GM23248 (cell line): ENCODE measurements at places on chromosomes 2 and 18.

DNA sequence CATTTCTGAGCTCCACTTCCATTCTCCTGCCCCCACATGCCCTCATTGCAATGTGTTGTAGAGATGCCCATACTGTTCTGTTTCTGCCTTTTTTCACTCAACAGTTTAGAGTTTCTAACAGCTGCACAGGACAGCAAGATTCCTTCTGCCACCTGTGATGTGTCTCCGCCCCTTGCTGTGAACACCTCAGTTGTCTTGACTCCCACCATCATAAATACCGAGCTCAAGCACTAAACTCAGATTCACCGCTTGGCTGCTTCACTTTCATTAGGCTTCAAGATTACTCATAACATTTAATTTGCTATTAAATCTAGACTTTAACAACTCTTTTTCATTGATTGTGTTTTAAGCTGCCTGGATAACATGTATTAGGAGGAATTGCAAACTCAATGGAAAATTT lies 141.0 kb downstream of the MAP2 start:
- DNase-seq: no peak

DNA sequence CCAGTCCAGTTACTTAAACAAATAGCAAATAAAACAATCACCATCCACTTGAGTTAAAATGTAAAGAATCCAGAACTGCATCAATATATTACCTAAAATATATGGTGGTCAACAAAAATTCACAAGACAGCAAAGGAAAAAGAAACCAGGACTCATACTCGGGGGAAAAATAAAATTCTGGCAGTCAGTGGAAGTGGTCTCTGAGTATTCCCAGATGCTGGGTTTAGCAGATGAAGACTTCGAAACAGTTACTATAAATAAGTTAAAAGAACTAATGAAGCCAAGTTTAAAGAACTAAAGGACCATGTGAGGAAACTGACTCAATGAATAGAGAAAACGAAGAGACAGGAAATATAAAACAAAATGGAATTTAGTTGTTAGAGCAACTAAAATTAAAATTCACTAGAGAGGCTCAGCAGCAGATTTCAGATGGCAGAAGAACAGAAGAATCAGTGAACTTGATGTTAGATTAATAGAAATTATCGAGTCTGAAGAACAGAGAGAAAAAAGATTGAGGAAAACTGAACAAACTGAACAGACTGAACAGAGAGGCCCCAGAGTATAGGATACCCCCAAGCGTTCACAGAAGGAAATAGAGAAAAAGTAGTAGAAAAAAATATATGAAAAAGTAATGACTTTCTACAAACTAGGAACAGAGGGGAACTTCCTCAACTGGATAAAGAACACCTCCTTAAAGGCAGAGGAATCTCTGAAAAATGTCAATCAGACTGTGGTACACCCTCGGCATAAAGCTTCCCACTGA lies 27.9 kb downstream of the MGAT4A start:
- DNase-seq: no peak

- peak; percentile 35 for DNase-seq
These were observed 47.3 kb downstream of the MAP3K20 start for GRCh38 chr2:173122936-173123335.

DNA sequence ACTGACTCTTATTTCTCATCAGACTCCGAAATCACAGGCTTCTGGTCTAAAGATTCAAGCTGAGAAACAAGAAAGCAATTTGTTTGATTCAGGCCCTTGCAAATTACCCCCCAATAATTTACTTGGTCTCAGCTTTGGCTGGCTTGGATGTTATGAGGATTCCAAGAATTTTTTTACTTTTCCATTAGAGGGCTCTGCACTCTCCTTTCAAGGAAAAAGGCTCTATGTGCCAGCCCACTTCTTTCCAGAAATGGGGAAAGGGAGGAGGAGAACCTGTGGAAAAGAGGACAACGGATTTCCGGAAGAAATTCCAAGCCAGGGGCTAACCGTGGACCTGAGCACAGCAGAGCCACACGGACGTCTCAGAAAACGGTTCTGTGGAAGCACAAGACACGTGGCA lies 44.4 kb downstream of the BCL11A start:
- no peak for DNase-seq

- DNase-seq: no peak
These were observed 70.4 kb upstream of the MGAT4A start for GRCh38 chr2:98801286-98801685.

GRCh38 chr2:3606370-3607201 lies 11.7 kb downstream of the COLEC11 start:
- no peak for DNase-seq

GRCh38 chr2:174662459-174662858 lies 64.9 kb upstream of the WIPF1 start:
- DNase-seq: peak; percentile 93

- peak; percentile 93 for DNase-seq
These were observed 1.1 kb downstream of the EPC2 start for GRCh38 chr2:148645539-148646230.

DNA sequence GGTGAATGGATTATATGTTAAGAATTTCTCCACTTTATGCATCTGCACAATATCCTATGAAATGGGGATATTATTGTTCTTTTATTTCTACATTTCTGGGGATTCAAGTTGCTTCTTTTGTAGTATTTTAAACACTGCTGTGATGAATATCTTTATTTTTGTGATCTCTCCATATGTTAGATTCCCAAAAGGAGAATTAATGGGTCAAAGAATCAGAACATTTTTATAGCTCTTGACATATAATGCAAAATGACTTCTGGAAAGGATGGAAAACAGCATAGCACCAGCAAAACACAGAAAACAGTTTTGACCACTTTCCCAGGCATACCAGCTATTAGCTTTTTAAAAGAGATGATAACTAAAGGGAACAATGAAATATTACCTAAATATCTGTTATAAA lies 135.5 kb downstream of the NCKAP5 start:
- DNase-seq: no peak

GRCh38 chr2:567865-568638 lies 109.2 kb downstream of the TMEM18 start:
- DNase-seq: peak; percentile 83

DNA sequence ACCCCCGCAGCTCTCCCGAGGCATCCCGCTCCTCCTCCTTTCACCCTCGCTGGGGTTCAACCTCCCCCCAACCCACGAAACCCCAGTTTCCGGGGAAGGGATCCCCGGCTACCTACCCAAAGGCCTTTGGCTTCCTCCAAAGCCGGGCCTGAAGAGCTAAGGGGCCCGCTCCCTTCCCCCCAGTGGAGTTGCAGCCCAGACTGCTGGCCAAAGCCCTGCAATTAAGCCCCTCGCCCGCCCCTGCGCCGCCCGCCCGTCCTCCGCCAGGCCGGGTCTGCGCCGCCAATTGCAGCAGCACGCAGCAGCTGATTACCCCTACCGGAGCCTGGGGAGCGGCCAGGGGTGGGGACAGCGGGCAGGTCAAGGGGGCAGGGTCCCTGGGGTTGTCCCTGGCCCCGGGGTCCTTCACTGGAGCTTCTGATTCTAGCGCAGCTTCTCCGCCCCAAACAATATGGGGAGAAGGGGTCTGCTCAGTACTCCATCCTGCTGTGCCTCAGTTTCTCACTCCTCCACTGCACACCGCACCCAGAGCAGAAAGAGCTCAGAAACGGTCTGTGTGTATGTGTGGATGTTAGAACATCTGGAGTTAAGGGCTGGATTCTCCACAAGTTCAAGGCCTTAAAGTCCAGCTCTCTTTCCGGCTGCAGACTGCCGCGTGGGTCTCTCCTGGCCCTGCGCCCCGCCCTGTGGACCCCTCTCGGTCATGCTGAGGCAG lies 16.9 kb downstream of the WNT10A start:
- DNase-seq: no peak

GRCh38 chr18:9910661-9911060 lies 3.2 kb upstream of the VAPA start:
- DNase-seq: no peak

GRCh38 chr2:190575263-190575662 lies 40.7 kb upstream of the NEMP2 start:
- DNase-seq: no peak

- DNase-seq: no peak
These were observed 142.2 kb downstream of the B3GNT2 start for GRCh38 chr2:62338111-62338510.

GRCh38 chr2:107064750-107065149 lies 178.8 kb upstream of the ST6GAL2 start:
- DNase-seq: no peak

GRCh38 chr2:144325086-144325485 lies 194.8 kb downstream of the ZEB2 start:
- no peak for DNase-seq

DNA sequence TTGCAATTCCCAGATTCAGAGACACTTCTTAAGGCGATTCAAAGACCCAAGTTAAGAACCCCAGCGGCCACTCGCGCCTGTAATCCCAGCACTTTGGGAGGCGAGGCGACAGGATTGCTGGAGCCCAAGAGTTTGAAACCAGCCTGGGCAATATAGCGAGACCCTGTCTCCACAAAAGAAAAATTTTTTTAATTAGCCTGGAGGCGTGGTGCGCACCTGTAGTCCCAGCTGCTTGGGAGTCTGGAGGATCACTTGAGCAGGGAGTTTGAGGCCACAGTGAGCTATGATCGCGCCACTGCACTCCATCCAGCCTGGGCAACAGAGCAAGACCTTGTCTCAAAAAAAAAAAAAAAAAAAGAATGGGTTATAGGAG lies 585 bp upstream of the ANAPC1 start:
- no peak for DNase-seq

- DNase-seq: no peak
These were observed 101.3 kb downstream of the LRP2 start for GRCh38 chr2:169260846-169261642.

- no peak for DNase-seq
These were observed 258.0 kb downstream of the CNTNAP5 start for GRCh38 chr2:124283096-124283495.

DNA sequence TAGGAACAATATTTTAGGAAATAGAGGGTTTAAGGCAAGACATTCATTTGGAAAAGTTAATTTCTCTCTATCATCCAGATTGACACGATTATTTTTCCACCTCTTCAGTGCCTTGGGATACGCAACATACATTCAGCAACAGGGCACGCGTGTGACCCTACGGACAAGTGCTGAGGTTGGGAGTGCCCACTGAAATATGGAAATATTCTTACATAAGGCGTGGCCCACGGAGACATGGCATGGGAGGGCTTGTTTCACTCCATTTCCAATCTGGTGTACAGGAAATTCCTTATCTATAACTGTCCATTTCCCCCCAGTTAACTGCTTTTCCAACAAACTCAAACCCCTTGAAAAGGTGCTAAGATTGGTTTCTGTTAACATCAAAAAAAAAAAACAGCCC lies 20.9 kb upstream of the KIDINS220 start:
- no peak for DNase-seq

GRCh38 chr2:7083580-7084509 lies 166.6 kb downstream of the RNF144A start:
- DNase-seq: peak; percentile 54

DNA sequence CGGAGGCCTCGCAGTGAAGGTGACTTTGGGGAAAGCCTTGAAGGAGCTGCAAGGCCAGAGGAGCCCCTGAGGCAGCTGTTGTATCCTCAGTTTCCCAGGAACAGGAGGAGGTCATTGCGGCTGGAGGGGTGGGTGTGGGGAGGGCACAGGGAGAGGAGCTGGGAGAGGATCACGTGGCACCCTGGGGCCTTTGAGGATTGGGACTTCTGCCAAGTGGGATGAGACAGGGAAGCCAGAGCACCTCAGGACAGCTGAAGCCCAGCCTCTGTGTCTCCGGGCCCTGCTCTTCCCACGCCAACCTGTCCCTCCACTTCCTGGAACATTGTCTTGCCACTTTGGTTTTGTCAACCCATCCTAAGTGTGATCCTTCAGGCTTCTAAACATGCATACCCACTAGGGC lies 19.4 kb upstream of the RRM2 start:
- DNase-seq: no peak

DNA sequence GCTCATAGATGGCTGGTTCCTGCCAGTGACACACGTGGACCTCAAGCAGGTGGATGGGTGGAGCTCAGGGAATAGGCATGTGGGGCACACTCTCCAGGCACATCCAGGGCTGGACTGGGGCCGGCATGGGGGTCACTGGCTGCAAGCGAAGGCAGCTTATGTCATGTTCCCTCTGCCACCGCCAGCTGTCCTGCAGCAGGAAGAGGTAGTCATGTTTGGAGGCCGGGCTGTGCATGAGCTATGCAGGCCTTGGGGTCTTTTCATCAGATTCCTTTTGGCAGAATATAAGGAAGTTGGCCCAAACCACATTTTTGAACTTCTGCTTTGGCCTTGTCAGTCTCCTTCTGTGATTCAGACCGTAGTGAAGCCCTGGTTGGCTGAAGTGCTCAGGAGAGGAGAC lies 61.5 kb downstream of the AGAP1 start:
- no peak for DNase-seq

DNA sequence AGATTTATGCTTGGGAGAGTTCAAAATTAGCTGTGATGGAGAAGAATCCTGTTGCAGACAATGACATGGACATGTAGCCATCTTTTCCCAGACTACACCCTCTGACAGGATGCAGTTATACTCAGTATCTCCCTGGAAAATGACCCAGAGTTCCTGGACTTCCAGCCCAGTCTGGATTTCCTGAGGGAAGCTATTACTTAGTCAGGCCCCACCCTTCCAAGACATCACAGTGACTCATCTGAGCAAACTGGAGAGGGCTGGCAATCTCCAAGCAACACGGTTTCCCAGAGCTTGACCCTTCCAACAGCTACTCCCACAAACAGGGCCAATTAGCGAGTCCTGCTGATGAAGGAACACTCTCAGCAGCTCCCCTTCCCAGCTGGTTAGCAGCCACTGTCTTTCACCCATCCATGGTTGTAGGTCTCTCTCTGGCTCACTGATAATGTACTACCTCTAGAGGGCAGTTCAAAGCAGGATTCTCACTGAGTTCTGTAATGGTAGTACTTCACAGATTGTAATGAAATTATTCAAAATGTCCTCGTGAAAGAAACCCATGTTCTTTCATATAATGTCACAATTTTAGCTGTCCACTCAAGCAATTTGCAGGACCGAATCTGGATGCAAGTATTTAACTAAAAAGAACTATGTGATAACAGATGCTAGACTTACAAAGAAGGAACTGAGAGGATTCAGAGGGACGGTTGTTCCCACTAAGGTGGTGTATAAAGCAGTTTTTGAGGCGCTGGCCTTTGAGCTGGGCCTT lies 110.2 kb downstream of the MDH1 start:
- peak; percentile 94 for DNase-seq

DNA sequence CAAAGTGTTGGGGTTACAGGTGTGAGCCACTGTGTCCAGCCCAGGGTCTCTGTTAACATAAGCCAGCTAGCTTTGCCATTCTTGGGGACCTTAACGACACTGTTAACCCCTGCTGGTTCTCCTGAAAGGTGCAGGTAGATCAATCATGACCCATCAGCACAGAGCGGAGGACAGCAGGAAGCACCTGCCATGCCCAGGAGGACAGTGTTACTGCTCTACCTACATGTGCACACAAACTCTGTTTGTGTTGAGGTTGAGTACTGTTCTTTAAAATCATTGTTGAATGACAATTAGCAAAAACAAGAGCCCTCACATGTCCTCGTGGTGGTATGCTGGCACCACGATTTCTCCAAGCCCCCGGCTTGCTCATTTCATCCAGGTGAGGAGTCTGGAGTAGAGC lies 120.9 kb downstream of the FAM210A start:
- DNase-seq: no peak

GRCh38 chr2:29698216-29698615 lies 223.2 kb downstream of the ALK start:
- DNase-seq: peak; percentile 6
